ENCODE measurements at places on chromosomes 12 and 14.
A peak's percentile ranks its signal among the peaks of the same experiment; 100 is the strongest.

DNA sequence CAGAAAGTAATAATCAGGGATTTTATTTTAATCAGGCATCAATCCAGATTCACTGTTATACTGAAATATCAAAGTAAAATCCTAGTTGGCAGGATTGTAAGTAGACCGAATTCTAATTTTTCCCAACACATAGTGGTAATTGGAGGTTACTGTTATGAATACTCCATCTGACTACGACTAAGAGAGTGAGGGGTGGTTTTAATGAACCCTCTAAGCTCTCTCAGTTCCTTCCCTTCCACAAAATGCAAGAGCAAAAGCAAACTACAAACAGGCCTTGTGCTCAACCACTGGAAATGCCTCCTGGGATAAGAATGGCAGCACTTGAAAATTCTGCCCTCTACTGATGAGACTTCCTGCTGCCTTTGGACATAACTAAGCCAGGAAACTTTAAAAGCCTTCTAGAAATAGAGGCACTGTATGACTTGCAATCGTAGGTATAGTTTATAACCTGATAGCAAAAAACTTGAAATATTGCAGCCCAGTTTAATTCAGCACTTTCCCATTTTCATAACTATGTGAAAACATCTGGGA lies 184.8 kb downstream of the SLC16A7 start:
- DNase-seq: peak; percentile 51

GRCh38 chr12:116434155-116435011 lies 124.8 kb upstream of the MAP1LC3B2 start:
- peak; percentile 67 for DNase-seq

- DNase-seq: no peak
Observed at GRCh38 chr14:35277179-35277578, 15.0 kb upstream of the PSMA6 start.

GRCh38 chr12:47022296-47022695 lies 57.1 kb upstream of the PCED1B start:
- no peak for DNase-seq

DNA sequence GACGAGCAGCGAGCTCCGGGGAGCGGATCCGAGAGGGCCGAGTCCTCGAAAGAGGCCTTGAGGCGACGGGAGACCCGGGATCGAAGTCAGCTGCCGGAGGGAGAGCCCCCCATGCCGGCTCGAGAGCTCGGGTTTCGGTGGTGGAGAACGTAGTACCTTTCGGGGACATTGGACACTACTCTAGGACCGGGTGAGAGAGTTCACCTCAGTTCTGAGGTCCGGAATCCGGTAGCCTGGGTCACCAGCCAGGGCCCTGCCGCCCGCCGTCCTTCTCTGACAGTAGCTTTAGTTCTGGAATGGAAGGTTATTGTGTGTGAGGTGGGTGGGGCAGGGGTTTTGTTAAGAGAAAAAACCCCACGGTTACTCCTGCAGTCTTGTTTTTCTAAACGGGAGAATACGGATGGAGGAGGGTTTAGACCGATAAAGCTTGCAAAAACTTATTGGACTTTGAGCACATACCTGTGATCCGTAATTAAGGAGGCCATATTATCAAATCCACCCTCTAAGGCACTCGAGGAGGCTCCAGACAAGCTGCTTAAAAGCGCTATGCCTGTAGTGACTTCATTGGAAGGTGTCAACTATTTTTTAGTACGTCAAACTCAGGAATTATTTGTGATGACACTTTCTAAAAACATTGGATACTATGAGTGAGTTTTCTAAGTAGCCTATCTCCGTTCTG lies 765 bp downstream of the SCYL2 start:
- DNase-seq: peak; percentile 46

DNA sequence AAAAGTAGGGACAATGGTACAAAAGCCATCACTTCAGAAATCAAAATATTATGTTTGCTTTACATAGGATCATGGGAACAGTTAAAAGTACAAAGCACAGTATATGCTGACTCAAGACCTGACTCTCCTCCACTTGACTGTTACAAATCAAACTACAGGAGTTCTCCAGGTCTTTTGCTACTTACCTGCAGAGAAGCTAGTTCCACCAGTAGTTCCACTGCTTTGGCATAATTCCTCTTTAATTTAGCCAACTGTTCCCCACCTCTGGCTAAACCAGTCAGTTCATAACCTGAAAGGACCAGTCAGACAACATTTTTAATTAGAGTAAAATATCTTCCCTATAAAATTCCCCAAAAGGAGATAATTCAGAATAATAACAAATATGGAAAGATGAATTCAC lies 14.0 kb downstream of the ATP6V1D start:
- DNase-seq: no peak

DNA sequence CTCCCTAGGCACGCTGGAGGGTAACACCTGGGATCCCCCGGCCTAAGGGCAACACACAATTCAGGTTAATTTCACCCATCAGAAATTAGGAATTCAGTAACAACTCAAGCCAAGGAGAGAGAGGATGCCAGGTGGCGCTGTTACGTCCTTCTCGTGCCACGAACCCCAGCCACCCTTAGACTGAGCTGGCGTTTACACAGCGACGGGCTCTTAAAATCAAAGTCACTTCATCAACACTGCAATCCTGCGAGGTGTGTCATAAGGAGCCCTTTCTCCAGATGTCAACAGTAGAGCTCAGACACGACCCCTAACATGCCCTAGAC lies 110.6 kb upstream of the TMEM132D start:
- DNase-seq: no peak

DNA sequence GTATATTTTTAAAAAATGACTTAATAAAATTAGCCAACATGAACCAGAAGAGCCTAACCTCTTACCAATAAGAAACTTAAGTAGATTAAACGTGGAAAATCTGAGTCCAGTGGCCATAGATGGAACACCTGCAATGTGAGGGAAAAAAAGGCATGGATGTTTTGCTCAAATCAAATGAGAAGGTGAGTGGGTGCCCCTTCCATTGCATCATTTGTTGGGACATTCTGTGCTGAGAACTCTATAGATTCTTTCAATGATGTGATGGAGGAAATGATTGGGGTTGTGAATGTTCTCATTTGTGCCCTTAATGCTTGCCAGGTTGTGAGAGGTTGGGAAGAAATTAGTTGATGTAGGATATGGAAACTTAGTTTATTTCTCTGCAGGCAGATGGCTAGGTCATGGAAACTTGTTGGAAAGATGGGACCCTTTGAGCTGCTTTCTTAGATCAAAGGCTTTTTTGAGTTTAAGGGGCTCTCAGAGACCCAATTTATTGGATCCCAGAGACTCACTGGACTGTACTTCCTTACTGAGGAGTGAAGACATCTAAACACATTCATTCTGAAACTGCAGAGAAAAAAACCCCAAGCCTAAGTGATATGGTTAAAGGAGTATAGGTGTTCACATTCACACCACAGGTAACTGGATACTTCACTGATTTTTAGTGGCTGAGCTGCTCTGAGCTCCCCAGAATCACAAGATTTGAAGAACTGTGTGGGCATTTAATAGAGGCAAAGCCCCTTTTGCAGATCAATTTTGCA lies 95.9 kb downstream of the DACT1 start:
- DNase-seq: no peak

GRCh38 chr14:93901813-93902212 lies 25.3 kb upstream of the FAM181A start:
- DNase-seq: no peak

GRCh38 chr14:76497550-76498462 lies 121.9 kb downstream of the ESRRB start:
- DNase-seq: no peak

DNA sequence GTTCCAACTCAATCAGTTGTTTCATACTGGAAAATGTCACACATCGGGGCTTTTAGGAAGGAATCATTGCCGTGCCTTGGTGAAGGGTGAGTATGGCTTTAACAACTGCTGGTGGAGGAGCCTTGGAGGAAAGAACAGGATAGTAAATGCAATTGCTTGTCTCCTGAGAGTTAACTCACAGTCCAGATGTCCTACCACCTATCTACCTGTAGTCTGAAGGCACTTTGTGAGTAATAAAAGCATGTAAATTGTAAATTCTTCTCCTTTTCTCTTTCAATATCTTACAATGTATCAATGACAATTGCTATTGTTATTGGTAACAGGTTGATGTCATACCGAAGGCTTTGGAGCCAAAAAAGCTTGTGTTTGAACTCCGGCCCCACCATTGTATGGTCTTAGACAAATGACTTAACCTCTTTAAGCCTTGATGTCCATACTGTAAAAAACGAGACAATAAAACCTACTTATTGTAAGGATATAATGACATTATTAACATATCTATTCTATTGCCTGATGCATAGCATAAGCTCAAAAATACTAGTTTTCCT lies 397.4 kb downstream of the ADAMTS20 start:
- no peak for DNase-seq

DNA sequence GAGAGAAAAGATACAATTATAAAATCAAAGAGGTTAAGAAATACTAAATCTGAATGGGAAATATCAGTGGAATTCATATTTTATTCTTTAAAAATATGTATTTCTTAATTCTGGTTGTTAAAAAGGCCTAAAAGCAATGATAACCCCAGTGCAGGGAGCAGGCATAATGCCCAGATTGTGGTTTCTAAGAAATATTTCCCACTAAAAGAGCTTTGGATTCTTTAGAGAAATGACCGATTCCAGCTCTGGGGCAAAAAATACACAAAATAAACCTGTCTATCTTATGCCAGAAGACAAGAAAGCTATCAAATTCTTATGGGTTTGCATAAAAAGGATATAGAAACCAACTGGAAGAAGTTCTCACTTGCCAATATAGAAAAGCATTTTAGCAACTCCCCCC lies 71.6 kb downstream of the PDE6H start:
- DNase-seq: no peak

DNA sequence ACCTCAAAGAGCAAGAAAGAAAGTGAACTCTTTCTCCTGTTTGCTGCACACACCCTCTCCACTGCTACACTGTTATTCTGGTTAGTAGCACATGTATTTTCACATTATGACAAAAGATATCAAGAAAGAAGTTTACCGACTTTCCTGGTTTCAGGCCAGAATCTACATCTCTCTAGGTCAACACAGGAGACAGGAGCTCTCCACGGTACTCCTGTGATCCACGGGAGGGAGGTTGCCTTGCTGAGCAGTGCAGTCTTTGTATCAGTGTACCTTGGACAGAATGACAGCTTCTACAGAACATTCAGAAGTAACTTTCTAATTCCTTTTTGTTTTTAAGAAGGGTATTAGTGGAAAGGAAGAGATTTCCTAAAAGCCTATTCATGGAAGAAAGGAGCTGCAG lies 805.6 kb downstream of the NRXN3 start:
- DNase-seq: no peak

DNA sequence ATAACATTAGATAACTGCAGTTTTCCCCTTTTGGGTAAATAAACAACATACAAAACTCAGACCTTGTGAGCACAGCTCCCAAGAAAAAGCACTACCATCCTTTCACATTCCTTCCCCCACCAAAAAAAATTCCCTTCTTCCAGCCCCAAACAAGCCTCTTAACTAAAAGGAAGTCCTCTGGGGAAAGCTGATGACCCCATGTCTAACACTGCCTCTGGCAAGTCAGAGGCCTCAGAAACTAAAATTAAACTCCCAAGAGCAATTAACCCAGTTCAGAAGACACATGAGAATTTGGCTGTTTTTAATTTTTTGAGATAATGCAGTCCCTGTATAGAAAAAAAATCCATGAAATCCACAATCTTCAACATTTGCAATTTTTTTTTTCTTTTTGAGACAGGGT lies 127.7 kb downstream of the SPTSSA start:
- no peak for DNase-seq

GRCh38 chr12:28024231-28024995 lies 51.9 kb upstream of the PTHLH start:
- DNase-seq: no peak

GRCh38 chr12:2397356-2398045 lies 344.7 kb downstream of the CACNA1C start:
- peak; percentile 58 for DNase-seq

DNA sequence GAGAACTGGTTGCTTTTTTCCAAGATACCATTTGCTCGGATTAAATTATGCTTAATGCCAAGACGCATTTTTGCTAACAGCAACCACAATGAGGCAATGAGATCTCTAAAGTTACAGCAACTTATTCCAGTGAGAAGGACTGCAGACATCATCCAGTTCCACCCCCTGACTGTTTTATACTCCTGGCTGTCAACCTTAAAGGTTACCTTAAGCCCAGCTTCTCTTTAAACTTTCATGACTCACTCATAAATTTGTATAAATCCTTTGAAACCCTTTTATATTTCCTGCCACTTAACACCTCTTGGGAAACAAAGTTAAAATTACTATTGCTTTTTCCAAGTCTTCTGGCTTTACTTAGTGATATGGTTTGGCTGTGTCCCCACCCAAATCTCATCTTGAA lies 80.2 kb downstream of the TMTC1 start:
- no peak for DNase-seq

GRCh38 chr12:51351913-51352532 lies 5.5 kb upstream of the CELA1 start:
- peak; percentile 71 for DNase-seq

DNA sequence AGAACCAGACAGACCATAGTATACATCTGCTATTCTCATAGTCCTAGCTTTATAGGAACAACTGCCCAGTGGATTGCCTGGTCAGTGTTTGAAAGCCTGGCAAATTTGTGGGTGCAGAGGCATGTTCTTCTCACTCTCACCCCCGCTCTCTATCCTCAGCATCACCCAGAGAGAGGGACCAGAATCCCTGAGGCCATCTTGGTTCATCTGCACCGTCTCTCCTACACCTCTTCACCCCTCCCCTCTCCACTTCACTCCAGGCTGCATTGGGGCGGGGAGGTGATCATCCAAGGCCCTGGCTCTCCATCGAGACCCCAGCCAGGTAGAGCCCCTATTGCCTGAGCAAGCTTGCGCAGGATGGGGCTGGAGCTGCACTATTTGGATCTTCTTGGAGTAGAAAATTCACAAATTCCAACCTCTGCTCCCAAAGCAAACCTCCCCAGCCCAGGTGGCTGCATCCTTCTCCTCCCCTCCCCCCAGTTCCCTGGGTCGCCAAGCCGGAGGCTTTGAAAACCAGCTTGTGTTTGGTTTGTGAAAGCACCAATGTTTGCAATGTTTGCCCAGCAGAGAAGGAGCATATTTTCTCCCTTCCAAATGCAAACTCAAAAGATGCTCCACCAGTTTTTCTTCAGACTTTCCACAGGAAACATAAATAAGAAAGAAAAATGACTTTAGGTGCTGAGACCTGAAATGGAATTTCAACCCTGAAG lies 18.6 kb upstream of the COL2A1 start:
- no peak for DNase-seq

DNA sequence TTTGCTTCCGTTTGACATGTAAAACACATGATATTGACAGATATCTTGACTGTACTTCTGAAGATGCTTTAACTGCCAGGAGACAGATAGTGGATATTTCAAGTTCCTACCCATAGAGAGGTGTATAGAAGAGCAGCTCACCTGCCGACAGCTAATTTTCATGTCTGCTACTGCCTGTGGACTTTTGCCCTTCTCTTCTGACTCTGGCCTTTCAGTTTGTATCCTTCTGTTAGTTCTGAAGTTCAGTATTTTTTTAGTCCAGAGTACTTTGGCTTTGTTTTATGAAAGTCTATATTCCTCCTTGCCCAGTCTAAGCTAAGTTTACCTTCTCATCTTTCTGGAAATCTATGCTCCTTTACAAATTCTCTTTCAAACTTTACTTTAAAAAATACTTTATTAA lies 30.8 kb upstream of the STK38L start:
- no peak for DNase-seq
